Uterus (tissue), 4 donors: ENCODE measurements at places on chromosomes 2 and 18. TPM values are rescaled to one million over a fixed set of nuclear protein-coding genes. Genes with fewer than 3 reads are reported as not detected.

Gene CCDC74A
- total RNA-seq: 17.5 TPM

Gene KCNJ3
- total RNA-seq: not detected

Gene SLC19A3
- 2.4 TPM for total RNA-seq

Gene BCL11A
- 2.8 TPM for total RNA-seq

Gene CRYGD
- total RNA-seq: not detected
